Effector CD8-positive, alpha-beta T cell (primary cell): ENCODE measurements at places on chromosomes 2 and 18.
A peak's percentile ranks its signal among the peaks of the same experiment; 100 is the strongest.

DNA sequence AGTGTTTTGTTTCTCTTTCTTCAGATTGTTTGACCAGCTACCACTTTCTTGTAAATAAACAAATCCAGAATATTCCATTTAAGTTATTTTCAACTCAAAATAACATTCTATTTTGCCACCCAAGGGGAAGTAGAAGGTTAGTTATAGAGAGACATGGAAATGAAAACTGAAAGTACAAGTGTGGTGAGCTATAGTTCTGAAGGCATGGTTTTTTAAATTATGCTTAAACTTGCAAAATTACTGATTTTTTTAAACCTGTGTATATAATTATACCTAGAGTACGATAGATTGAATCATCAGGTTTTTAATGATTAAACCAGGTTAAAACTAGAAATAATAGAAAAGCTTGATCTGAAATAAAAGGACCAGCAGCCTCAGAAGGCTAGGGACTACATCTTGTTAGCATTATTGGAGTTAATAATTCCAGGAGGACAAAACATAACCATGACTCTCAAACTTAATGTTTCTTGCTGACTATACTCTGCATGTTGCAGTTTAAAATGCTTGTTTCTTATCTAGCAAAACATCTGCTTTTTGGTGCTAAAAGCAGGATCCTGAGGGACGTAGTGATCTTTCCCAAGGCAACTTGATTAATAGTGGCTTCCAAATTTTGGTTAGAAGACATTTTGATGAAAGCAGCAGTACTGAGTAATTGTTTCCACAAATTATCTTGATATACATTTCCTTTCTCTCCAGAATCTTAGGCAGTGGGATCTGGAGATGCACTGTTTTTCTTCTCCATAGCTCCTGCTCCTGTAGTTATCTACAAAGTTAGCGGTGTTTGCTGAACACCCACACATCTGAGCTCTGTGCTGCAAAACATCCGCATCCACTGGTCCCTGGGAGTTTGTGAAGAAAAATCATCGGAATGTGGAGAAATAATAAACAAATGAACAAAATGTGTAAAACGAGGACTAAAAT lies 327.2 kb upstream of the PKDCC start:
- no peak for DNase-seq

DNA sequence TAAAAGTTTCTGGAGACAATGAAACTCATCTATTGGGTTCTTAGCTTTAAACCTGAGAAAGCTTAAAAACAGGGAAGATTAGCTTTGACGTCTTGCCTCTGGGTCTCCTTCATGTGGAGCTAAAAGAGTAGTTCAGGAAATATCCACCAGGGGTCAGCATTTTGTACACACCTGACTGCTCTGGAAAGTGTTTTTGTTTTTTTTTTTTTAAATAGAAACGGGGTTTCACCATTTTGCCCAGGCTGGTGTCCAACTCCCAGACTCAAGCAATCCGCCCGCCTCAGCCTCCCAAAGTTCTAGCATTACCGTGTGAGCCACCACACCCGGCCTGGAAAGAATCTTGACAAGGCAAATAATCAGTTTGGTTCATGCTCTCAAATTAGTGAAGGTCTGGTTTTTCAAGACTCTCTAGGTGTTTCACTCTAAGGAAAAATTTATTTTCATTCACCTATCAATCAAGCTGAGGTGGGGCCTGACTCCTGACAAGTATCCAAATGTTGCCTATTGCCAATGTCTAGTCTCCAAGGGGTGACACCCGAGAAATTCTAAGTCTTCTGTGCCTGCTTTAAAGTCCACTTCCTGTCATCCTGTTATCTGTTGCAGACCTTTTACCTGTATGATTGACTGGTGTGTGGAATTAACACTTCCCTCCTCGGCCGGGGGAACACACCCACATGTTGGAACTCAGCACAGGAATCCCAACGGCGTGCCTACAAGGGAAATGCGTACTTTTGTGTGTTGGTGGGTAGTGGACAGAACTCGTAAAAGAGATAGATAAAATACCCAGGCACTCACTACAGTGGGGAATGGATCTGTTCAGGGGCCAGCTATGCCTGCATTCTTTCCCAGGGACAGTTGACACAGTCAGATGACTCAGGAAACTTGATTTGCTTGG lies 11.3 kb downstream of the IL1RN start:
- DNase-seq: peak; percentile 13

DNA sequence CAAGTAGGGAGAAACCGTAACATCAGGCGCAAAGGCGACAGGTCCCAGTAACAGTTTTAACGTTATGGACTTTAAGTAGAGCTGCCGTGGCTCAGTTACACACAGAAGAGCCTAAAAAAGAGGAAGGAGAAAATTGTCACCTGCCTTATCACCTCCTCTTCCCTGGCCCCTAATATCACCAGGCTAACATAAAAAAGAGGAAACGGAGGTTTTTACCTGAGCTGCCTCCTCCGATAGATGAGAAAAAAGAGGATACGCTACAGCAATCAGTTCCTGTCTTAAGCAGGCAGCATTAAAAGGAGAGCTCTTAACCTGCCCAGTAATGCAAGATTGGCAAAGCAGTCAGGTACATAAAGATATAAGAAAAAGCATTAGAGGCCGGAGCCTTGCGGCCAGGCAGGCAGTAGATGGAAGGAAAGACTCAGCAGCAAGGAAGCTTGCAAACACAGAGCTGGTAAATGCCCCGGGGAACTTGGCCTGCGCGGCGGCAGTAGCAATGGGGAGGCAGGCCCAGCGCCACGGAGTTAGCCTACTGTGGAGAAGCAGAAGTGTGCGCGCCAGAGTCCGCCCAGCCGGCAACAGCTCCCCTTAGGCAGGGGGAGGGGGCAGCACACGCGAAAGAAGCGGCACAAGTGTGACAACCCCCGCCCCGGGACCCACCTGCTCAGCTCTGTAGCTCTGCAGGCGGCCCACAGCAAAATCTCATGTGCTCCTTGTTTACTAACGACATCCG lies 116.3 kb upstream of the SCN7A start:
- DNase-seq: no peak

GRCh38 chr2:105464325-105464724 lies 65.5 kb upstream of the FHL2 start:
- DNase-seq: no peak

DNA sequence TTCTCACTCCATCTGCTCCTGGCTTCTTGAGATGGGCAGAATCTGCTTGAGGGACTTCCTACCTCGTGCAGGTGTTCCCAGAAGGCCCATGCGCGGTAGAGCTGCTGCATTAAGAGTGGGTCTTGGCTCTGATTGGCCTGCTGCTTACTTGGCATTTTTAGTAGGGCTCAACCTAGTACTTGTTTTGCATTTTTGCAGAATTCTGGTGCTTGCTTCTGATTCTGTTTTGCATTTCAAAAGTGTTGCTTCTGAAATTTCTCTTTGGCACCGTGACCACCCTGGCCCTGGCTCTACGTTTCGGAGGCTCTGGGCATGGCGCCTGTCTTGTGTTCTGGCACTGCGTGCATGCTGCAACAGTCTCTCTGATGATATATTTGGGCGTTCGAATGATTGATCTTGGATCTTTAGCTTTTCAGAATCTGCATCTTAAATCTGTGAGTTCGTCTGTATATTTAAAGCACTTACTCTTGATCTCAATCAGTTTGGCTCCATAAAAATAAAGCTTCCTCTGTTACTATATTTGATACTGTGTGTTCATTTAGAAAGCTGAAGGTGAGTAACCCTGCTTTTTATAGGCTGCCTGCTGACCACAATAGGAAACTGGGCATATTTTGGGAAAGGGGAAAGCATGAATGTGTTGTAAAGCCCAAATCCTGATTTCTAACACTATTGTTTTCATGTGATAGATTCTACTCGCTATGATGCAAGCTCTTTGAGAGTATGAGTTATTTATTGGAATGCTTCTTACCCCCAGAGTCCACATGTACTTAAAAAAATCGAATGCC lies 22.2 kb downstream of the EFR3B start:
- no peak for DNase-seq

DNA sequence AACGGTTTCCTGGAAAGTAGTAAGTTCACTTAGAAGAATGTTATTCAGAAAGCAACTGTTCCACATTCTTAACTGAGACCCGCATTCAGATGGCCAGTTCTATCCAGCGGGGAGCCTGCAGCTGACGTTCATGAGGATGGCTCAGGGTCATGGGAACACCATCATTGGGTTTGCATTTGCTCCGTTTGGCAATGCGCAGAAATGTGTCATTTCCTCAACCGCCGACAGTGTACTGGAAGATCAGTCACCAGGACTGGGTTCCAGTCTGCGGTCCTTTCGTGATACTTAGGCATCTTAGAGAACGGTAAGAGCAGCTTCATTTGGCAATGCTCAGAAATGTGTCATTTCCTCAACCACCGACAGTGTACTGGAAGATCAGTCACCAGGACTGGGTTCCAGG lies 104.0 kb downstream of the DNER start:
- no peak for DNase-seq

GRCh38 chr2:121038891-121039616 lies 245.9 kb downstream of the TFCP2L1 start:
- no peak for DNase-seq

DNA sequence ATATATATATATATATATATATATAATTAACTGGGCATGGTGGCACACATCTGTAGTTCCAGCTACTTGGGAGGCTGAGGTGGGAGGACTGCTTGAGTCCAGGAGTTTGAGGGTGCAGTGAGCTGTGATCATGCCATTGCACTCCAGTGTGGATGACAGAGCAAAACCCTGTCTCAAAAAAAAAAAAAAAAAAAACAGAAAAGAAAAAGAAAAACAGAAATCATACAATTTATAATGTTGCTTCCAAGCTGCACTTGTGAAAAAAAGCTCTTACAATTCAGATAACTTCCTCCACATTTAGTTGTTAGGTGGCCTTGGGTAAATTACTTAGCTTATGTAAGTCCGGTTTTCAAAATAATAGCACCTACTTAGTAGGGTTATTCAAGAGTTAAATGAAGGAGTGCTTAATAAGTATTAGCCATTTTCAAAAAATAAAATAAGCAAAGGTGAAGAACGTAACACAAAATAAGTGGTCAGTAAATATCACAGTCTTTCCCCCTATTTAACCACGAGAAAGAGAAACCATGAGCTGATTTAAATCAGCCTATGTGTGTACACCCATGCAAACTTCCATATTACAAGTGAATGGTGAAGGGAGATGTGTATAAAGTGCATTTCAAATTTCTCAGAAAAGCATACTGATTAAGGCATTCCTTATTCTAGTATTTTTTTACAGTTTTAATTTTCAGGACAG lies 2.3 kb downstream of the WIPF1 start:
- no peak for DNase-seq

GRCh38 chr18:56696966-56697365 lies 45.8 kb downstream of the WDR7 start:
- DNase-seq: no peak

DNA sequence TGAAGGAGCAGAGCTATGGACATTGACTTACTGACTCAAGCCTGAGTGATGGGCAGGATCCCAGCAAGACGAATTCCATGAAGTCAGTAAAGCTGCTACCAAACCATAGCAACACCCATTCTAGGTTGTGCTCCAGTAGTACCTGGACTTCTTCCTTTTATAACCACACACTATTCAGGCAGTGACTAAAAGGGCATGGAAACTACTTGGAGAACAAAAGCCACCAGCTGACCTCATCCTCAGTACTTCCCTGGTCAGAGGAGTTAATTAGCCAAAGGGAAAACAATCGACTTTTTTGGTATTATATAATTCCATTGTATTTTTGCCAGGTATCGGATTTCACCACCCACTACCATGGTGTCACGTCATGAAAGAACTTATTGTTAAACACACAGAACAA lies 237.1 kb downstream of the TTC32 start:
- DNase-seq: no peak

DNA sequence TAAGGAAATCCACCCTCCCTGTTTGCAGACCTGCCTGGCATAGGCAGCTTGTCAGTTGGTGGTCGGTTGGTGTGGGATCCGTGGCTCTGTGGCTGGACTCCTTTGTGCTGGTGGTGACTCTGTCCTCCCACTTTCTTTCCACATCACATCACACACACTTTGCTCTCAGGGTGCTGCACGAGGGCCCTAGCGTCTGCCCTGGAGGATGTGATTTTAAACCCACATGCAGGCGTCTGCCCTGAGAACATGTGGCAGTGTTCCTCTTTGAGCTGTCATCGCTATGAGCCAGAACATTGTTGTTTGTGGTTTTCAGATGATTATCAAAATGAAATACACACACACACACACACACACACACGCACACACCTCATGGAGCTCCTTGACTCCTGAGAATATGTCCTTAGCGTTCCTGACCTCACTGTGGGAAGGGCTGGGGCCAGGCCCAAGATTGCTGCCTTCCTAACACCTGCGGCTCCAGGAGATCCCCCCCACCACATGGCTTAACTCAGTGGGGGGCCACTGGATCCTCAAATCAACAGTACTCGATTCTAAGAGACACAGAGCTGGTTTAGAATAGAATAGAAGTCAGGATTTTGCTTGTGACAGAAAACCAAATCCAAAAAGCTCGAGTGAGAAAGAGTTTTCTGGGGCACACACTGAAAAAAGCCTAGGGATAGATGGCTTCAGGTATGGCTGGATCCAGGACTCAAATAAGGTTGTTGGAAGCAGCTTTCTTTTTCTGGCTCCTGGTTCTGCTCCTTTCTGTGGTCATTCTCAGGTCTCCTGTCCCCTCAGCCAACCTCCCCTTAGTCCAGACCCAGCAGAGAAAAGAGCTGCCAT lies 54.8 kb downstream of the RTP5 start:
- no peak for DNase-seq

GRCh38 chr2:206873423-206873822 lies 65.9 kb upstream of the CPO start:
- DNase-seq: no peak

DNA sequence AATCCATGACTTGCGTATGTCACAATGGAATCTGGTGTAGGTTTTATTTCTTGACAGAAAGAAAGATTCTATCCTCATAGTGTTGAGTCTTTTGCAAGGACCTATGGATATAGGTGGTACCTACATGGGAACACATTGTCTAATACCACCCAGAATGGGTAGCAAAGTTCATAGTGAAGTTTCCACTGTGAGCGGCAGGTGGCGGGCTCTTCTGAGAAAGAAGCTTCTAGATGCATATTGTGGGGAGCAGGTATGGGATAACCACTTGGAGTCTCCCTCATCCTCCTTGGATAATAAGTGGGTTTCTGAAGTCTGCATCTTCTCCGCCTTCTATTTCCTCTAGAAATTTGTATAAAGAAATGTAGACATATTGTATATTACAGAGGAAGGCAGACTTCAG lies 44.9 kb downstream of the LINC00305 start:
- no peak for DNase-seq

- no peak for DNase-seq
Observed at GRCh38 chr2:107006836-107007235, 120.9 kb upstream of the ST6GAL2 start.

- no peak for DNase-seq
Observed at GRCh38 chr18:61922435-61922834, 29.6 kb upstream of the RNF152 start.

DNA sequence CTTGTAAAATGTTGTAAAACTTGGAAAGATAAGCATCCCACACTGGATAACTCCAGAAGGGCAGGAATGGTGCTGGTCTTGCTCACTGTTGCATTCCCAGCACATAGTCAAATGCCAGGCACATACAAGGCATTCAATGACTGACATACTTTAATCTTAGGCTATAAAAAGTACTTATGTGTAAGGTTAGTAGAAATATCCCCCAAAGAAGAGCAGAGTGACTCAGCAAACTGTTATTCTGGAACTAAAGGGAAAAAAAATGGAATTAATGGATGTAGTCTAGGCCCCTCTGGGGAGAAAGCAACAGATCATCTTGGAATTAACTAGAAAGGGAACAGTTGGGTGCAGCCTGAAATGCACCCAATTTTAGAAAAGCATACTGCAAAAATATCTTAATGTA lies 9.0 kb downstream of the ZBTB14 start:
- no peak for DNase-seq
